ENCODE measurements at places on chromosomes 12 and 14.

- DNase-seq = no peak
Measured at GRCh38 chr12:109488051-109488665, 10.7 kb downstream of the UBE3B start.

- no peak for DNase-seq
Measured at GRCh38 chr12:42886160-42886559, 296.6 kb upstream of the PRICKLE1 start.

- DNase-seq = no peak
Measured at GRCh38 chr12:66066137-66066928, 64.2 kb downstream of the LLPH start.

DNA sequence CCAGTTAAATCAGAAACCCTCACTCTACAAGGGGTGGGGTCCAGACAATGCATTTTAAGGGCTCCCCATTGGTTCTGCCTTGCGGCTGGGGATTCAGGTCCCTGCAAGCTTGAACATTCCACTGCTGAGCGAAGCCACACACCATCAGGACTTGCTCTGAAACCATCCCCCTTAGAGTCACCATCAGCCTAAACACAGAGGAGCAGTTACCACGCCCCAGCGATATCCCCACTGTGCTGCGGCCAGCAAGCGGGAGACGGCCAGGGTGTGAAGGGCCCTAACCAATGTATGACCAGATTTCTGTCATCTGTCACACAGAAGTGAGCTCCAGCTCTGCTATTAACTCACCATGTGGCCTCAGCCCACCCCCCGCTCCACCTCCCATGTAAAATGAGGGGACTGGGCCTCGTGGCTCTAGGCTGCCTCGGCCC lies 29.7 kb downstream of the CCDC88C start:
- DNase-seq = no peak

GRCh38 chr12:123006977-123007376 lies 26.5 kb downstream of the ARL6IP4 start:
- no peak for DNase-seq

- DNase-seq = no peak
Measured at GRCh38 chr14:64080452-64080851, 213.7 kb downstream of the ESR2 start.
